ENCODE measurements at places on chromosomes 11 and 22.

GRCh38 chr11:44451706-44452105 is 113.8 kb upstream of the CD82 start:
- DNase-seq, result no peak

- DNase-seq, result no peak
These were observed 3.4 kb downstream of the OR10V1 start for GRCh38 chr11:59710136-59710847.

- DNase-seq, result no peak
These were observed 29.9 kb downstream of the MN1 start for GRCh38 chr22:27771637-27772036.

DNA sequence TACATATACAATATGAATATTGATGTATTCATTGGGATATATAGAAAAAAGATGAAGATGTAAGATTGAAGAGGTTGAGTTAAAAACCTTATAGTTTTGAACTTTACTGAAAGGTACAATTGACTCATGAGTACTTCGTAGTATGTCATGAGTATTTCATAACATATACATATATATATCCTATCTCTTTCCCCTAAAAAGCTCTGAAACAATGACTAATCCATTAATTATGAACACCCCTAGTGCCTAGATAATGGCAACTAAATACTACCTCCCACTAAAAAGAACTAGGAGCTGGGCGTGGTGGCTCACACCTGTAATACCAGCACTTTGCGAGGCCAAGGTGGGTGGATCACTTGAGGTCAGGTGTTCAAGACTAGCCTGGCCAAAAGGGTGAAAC is 31.5 kb downstream of the SLC35F2 start:
- DNase-seq, result no peak

GRCh38 chr11:95897731-95898130 is 26.2 kb downstream of the MTMR2 start:
- no peak for DNase-seq

DNA sequence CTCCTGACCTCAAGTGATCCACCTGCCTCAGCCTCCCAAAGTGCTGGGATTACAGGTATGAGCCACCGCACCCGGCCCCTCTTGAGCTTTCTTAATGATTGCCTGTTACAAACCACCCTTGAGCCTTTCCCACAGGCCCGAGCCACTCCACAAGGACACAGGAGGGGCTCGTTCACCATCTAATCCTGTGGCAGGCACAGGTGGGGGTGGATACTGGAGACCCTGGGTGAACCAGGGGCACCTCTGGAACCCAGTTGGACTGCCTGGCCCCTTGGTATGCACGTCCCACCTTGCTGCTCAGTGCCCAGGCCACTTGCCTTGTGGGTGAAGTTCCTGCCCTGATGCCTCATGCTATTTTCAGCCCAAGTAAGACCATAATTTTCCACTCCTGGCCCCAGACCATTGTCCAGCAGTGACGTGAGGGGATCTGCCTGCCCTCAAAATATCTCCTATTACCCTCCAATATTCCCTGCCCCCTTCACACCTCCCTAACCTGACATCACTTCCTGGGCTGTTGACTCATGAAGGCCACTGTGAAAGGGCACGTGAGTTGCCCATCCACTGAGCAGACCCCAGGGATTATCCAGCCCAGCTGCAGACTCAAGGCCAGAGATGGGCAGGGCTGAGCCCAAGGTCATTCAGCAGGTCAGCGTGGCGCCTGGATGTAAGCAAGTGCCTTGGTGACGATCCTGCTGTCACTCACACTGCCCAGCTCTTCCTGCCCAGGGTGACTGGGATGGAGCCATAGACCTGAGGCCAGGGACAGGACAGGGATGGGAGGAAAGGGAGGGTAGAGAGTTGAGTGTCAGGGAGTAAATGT is 19.6 kb downstream of the P2RY2 start:
- no peak for DNase-seq

DNA sequence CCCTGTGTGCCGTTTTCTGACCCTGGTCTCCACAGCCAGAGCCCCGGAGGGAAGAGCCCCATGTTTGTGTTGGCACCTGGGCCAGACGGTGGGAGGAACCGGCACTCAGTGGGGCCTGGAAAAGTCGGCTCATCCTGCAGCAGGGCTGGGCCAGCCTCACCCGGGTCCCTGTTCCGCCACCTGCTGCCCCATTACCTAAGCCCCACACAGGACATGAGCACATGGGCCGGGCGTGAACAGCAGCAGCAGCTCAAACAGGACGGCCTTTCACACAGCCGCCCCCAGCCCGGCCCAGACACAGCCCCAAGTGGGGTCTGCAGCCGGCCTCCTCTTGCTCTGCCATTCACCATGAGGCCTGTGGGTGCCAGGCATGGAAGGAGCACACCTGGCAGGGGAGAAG is 302.4 kb downstream of the MN1 start:
- no peak for DNase-seq

DNA sequence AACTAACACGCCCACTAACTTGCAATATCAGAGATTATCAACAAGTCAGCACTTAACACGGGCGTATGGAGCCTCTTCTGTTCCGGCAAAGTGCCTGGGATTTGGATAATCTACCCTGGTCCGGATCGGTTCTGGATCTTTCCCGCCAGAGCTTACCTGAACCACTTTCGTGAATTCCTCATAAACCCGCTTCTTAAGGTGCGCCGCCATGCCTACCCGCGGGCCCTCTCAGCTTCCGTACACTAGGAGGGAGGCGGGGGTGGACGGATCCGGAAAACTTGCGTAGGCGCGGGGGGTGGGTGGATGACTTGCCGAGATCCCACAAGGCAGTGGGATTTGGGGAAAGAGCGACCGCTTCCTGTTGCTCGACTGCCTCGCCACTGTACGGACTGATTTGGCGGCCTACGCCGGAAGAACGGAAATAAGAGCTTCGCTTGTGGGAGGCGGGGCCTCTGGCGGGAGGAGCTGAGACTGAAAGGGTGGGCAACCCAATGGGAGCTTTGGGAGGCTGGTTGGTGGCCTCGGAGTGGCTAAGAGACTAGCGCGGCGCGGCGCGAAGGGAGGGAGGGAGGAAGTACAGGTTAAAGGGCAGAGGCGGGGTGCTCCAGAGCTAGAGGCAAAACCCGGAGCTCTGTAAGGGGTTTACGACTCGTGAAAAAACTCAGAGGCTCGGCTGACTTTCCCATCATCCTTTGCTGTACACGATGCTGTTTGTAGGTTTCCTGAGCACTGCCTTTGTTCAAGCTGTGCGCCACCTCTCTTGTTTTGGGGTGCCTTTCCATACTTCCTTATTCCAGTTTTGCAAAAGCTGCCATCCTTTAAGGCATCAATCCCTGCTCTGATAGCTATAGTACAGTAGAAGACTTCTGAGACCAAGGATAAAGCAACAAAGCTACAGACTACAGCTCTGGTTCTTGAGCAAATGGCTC is at the start of gene INTS4:
Gene INTS4 (minus strand): TSS at position 235 of the 929 bp plus-strand sequence. CDS start 25 bp downstream, at position 210.
- peak; percentile 96 for DNase-seq

- DNase-seq, result no peak
These were observed 47.8 kb downstream of the FANCF start for GRCh38 chr11:22577854-22578253.

GRCh38 chr11:120942701-120943100 is 81.2 kb upstream of the TBCEL start:
- no peak for DNase-seq

GRCh38 chr11:33443684-33444083 is 186.5 kb downstream of the HIPK3 start:
- DNase-seq, result no peak

DNA sequence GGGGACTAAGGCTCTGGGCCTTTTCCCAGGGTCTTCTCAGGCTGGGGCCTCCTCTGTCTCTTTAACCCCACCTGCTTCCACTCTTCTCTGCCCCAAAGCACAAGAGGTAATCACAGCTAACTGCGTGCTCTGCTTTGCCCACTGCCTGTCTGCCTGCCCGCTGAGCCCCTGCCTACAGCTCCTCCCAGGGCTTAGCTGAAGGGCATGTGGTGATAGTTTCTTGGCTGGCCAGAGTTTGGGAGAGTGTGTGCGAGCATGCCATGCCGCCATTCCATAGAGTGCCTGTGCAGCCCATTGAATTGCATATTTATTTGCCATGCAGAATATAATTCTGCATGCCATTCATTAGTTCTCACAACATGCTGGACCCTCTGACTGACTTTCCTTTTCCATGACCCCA is 32.5 kb downstream of the PHLDB1 start:
- DNase-seq, result no peak

- no peak for DNase-seq
These were observed 68.2 kb upstream of the NECTIN1 start for GRCh38 chr11:119797123-119797611.

- no peak for DNase-seq
These were observed 25.6 kb downstream of the PGA5 start for GRCh38 chr11:61266602-61267001.

GRCh38 chr11:70608568-70609470 is 210.5 kb downstream of the CTTN start:
- DNase-seq, result no peak

DNA sequence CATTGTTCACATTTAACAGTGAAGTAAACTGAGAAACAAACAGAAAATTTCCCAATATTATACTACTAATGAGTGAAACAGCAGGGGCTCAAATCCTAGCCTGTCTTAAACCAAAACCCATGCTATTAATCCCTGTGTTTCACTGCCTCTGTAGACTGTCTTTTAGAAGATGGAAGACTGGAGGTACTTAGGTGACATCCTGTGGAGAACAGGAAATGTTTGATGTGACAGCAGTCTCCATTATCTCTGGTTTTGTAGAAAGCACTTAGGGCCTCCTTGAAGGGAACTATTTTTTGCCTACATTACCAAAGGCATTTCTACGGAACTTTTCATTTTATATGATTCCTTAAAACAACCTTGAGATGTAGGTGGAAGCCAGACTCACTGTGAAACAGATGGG is 288.1 kb upstream of the SORL1-AS1 start:
- DNase-seq, result no peak

DNA sequence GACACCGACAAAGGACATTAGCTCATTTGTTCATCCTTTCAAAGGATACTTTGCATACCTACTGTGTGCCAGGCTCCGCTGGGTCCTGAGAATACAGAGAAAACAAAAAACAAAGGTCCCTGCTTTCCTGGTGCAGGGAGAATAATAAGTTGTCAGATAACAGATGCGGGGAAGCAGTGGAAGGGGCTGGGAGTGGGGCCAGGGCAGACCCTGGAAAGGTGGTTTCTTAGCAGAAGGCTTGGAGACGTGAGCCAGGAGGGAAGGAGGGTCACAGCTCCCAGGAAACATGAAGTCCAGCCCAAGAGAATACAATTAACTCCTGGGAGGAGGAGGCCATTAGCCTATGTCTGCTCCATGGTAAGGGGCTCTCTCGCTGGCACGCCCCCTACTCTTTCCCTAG is 9.8 kb upstream of the ANO1 start:
- no peak for DNase-seq

DNA sequence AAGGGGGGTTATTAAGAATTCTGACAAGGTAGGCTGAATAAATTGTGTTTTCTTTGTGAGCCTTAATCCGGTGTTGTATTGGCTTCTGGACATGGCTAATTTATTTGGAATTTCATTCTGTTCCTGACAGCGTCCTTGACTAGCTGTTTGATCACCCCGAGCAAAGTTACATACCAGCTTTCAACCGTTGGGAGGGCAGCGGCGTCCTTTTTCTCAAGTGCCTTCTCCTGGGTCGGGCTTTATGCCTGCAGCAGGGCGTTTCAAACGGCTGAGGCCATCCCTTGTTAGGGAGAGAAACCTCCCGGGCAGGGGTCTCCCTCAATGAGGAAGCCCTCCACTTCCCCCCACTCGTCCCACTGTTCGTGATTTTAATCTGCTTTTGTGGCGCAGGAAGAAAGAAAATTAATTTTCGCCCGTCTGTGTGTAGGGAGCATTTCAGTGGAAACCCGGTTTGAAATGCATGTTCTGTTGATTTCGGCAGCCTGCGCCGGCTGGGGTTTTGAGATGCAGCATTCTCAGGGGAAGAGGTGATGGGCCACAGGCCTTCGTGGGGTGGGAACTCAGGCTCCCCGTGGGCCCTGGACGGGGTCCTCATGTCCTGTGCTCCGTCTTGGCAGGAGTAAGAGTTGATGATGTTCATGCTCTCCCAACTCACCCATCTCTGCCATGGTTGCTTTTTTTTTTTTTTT is 2.9 kb upstream of the SMIM38 start:
- DNase-seq, result no peak

DNA sequence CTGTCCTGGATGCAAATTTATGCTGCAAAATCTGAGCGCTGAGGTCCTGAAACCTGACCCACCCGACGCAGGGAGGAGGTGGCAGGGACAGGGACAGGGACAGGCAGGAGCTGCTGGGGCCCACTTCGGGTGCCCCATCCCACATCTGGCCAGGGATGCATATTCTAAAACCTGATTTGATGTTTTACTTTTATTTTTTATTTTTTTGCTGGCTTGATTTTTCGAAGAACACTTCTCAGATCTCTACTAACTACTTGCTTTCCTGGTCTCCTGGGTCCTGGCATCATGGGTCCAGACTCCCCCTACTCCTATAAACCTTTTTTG is 652 bp upstream of the PVALB start:
- DNase-seq, result no peak

GRCh38 chr11:125228445-125228844 is 63.9 kb downstream of the PKNOX2 start:
- no peak for DNase-seq

GRCh38 chr22:26903030-26903856 is 245.9 kb downstream of the MIAT start:
- no peak for DNase-seq

DNA sequence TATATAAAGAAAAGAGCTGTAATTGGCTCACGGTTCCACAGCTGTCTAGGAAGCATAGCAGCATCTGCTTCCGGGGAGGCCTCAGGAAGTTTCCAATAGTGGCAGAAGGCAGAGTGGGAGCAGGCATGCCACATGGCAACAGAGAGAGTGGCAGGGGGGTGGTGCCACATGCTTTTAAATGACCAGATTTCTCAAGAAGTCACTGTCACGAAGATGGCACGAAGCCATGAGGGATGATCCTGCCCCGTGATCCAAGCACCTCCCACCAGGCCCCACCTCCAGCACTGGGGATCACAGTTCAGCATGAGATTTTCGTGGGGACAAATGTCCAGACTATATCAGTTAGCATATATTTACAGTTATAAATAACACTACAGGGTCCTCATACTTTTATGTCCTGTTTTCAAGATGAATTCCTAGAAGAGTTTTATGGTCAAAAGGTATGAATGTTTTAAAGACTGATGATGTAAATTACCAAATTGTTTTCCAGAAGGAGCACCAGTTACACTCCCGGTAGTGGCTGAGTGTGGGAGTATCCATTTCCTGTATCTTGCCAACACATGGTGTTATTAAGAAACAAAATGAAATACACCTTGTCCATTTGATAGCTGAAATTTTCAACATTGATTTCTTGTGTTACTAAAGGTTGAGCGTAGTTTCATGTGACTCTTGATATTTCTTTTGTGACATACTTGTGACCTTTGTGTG is 19.2 kb downstream of the FAM118A start:
- no peak for DNase-seq

GRCh38 chr22:23688121-23688520 is 2.7 kb upstream of the RGL4 start:
- no peak for DNase-seq

DNA sequence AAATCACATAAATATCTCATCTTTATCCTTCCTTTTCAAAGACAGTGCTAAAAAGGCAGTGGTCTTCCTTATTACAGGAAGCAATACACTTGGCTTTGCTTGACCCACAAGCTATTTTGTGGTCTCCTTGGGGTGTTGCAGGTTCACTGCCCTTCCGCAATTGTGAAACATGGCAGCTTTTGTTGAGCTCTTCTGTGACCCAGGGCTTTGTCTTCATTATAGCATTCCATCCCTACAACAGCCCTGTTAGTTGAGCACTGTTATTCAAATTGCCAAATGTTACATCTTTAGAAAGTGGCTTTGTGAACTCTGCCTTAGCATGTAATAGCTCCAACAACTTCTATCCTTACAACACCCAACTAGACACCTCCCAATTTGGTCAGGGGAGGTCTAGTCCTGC is 107.1 kb downstream of the OPCML start:
- no peak for DNase-seq

- no peak for DNase-seq
These were observed 2.9 kb downstream of the YDJC start for GRCh38 chr22:21626735-21627469.

Measured in activated CD4-positive, CD25-positive, alpha-beta regulatory T cell treated with anti-CD3 and anti-CD28 coated beads, Interleukin-2, amount 50 U/mL, for 16 hours (primary cell).